Suprapubic skin (tissue), 4 donors: ENCODE measurements at places on chromosomes 4 and X.

DNA sequence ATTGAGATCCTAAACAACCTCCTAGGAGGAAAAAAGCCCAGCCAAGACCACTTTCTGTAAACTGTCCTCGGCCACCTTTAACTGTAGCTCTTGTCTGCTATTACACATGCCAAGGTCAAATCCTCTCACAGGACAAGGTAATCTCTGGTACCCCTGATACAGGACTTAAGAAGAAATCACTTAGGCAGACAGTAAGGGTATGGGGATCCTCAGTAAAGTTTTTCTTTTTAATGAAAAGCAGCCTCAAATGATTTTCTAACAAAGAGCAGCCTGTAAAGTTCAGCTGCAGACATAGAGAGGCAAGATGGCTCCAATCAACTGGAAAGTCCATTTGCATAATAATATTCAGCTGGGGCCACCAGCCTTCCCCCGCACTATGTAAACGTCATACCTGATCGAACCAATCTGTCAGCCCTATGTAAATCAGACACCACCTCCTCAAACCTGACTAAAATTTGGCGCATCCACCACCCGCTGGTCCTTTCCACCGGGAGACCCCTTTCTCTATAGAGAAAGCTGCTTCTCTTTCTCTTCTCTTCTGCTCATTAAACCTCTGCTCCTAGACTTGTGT, 14.6 kb upstream of the MPP1 start:
- DNase-seq: no peak

- DNase-seq: no peak
Observed at GRCh38 chr4:2891294-2891693, 47.6 kb downstream of the ADD1 start.

DNA sequence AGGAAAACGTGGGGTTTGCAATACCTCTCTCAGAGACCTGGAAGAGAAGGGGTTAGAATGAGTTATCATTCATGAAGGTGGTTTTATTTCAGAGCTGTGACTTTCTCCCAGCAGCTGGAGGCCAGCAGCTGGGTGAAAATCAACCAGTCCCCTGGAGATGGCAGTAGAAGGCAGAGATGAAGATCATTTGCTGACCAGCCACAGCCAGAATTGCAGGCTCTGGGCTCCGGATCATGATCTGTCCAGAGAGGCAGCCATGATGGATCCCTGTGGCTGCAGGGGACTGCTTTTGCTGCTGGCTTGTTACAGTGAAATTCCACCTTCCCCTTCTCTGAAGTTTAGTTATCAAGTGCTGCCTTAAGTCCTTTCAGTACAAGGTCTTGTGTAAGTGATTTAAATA, 46.9 kb upstream of the TAB3 start:
- DNase-seq: no peak

DNA sequence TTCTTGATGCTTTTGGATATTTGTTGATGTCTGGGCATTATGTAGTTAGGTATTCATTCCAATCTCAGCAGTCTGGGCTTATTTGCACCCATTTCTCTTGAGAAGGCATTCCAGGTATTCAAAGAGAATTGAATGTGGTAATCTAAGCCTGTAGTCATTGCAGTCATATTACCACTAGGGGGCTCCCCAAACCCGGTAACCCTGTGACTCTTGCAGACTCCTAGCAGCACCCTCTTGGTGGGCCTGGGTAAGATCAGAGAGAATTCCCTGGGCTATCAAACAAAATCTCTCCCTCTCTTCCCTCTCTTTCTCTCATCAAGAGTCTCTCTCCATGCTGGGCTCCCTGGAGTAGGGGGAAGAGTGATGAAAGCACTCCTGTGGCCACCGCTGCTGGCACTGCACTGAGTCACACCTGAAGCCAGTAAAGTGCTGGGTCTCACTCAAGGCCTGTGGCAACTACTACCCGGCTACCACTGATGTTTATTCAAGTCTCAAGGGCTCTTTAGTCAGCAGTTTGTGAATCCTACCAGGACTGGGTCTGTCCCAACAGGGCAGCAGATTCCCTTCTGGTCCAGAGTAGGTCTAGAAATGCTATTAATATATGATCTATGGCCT, 187.7 kb upstream of the NUDT10 start:
- no peak for DNase-seq

- DNase-seq: no peak
Observed at GRCh38 chrX:68299898-68300297, 133.4 kb downstream of the OPHN1 start.

DNA sequence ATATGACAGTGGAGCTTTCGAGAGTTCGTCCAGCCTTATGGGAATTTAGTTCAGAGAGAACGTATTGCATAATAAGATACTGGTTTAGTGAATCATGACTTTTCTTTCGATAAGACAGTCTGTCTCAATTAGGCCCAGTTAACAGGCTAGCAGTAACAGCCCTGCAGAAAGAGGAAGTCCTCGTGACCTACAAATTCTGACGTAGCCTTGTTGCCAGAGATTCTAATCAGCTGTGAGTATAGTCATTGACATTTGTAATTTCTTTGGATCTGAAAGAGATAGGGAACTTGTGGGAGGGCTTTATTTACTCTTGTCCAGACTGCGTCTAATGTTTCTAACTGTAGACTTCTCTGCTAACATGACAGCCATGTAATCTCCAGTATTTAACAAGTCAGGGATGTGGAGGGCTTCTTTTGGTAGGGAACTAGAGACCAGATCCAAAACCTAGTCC, 15.8 kb downstream of the ART3 start:
- DNase-seq: no peak

DNA sequence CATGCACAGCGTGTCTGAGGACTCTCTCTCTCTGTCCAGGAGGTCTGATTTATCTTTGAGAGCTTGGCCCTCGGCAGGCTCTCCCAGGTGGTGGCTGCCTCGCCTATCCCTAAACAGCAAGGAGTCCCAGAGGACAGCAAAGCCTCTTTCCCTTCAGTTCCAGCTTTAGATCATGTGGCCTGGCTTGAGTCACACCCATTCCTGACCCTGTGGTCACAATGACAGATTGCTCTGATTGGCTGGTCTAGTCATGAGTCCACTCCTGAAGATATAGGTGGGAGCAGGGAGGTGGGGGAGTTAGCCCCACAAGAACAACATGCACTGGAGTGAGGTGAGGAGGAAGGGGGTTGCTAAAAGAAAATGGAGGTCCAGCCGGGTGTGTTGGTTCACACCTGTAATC, 12.1 kb upstream of the PORCN start:
- DNase-seq: no peak

DNA sequence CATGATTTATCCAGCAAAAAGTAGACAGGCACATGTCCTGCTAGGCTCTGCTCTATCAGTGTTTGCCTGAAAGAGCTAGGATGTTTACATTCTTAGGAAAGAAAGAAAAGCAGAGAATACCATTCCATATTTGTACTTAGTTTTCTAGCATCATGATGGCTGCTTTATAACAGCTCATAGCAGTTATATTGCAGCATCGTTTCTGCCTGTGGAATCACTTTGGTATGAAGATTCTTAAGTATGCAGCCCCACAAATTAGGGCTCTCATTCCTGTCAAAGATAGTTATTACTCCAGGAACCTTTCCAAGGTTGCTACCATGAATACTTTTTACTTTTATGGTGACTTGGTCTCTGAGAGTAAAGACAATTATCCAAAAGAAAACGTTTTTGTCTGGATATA, 119.0 kb upstream of the MYOZ2 start:
- no peak for DNase-seq

GRCh38 chrX:48025561-48025960, 18.8 kb downstream of the SPACA5 start:
- DNase-seq: no peak

GRCh38 chr4:22502895-22503814, 12.7 kb downstream of the ADGRA3 start:
- no peak for DNase-seq

DNA sequence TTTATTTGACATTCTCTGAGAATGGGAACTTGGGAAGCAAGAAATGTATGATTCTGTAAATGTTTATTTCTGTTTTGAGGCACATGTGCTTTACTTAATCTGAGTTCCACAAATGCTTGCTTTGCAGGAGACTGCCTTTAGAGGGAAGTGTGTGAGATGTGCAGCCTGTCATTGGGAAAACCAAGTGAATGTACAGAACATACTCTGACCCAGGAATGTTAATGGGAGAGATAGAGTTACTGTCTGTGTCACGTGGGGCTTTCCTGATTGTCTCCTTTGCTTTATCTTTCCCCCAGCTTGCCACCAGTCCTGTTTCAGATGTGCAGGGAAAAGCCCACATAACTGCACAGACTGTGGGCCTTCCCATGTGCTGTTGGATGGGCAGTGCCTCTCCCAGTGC, 218.6 kb upstream of the ANXA3 start:
- DNase-seq: no peak

- no peak for DNase-seq
Observed at GRCh38 chrX:86016139-86016538, 31.2 kb downstream of the CHM start.

DNA sequence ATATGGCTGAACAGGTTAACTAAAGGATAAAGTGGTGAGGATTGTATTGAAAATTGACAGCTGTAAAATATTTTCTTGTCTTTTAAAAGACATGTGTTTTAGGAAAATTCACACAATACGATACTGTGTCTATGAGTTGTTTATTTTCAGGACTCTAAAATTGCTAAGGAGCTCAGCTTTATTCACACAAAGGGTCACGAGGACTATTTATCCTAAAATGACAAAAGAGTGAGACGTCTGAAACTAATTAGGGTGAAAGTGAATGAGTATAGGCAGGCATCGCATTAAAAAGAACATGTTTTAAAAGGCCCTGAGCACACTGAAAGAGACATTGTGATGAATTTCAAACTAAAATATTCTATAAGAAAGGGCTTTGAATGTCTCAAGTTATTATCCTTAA, 304.7 kb downstream of the SH2D1A start:
- no peak for DNase-seq
